ENCODE measurements at places on chromosomes 4 and X.

DNA sequence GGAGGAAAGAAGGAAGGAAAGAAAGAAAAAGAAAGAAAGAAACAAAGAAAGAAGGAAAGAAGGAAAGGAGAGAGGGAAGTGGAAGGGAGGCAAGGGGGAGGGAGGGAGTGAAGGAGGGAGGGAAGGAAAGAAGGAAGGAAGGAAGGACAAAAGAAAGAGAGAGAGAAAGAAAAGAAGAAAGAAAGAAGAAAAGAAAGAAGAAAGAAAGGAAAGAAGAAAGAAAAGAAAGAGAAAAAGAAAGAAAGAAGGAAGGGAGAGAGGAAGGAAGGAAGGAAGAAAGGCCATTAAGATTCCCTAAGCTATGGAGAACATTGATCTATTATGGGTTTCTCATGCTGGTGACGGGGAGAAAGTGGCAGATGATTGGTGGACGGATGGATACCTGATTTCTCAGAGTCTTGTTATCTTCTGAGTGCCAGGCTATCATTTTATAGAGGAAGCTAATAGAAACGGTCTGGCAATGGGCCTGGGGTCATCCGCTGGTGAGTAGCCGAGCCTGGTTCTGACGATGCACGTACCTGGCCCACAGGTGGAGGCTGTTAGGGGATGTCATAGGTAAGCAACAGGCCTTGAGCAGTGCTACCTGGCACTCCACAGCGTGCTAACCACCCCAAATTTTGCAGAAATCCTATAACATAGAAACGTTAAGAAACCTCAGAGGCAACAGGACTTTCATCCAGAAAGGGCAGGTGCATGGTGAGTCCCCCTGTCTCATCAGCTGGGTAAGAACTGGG is 142.9 kb downstream of the SHOX start:
- no peak for DNase-seq

DNA sequence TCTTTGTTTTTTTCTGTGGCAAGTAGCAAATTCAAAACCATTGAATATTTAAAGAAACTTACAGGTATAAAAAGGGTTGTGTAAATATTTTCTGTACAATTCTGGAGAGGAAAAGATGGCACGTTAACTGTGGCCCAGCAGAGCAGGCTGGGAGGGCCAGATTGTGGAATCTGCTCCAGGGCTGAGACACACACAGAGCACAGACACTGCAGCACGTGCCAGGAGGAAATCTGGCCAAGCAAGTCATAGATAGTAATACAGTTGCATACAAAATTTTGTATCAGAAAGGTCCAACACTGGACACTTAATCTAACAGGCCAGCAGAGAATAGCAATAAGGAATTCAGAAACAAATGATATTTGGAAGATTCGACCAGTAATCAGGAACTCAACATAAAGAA is 763.7 kb downstream of the PDHA2 start:
- DNase-seq = no peak

- DNase-seq = no peak
These were observed 188.0 kb downstream of the TSPAN5 start for GRCh38 chr4:98470366-98470765.

DNA sequence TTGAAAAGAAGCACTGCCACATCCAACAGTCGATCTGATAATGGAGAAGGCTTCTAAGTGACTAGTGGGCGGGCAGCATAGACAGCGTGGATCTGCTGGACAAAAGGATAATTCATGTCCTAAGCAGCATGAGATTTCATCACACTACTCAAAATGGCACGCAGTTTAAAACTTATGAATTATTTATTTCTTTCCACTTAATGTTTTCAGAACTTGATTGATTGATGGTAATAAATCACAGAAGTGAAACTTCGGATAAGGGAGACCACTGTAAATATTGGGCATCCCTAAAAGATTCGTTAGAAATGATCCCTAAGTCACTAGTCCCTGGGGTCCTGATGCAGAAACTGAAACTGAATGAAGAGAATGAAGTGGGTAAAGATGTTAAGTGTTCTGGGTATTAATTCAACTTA is 93.0 kb upstream of the ANK2 start:
- no peak for DNase-seq

- no peak for DNase-seq
These were observed 281.4 kb downstream of the PABPC4L start for GRCh38 chr4:133920236-133920635.

GRCh38 chr4:185625503-185625902 is 90.2 kb upstream of the PDLIM3 start:
- DNase-seq = no peak

GRCh38 chr4:155543126-155543765 is 123.4 kb upstream of the GUCY1A1 start:
- peak; percentile 12 for DNase-seq

DNA sequence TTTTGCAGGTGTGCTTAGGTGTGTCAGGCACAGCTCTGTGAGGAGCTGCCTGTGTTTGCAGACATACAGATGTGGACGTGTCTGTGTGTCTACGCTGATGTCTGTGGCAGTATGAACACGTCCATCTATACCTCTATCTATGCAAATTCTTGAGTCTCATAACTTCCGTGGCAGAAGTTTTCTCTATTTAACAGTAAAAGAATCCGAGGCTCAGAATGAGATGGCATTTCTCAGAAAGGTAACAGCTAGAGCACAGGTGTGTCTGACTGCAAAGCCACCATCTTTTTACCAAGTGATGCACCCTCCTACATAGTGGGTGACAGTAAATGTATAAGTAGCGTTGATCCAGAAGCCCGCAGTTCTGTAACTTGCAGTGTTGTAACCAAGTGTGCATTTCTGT is 39.9 kb upstream of the CYP4V2 start:
- DNase-seq = no peak

GRCh38 chrX:1207496-1208025 is 4.9 kb downstream of the CRLF2 start:
- DNase-seq = no peak

DNA sequence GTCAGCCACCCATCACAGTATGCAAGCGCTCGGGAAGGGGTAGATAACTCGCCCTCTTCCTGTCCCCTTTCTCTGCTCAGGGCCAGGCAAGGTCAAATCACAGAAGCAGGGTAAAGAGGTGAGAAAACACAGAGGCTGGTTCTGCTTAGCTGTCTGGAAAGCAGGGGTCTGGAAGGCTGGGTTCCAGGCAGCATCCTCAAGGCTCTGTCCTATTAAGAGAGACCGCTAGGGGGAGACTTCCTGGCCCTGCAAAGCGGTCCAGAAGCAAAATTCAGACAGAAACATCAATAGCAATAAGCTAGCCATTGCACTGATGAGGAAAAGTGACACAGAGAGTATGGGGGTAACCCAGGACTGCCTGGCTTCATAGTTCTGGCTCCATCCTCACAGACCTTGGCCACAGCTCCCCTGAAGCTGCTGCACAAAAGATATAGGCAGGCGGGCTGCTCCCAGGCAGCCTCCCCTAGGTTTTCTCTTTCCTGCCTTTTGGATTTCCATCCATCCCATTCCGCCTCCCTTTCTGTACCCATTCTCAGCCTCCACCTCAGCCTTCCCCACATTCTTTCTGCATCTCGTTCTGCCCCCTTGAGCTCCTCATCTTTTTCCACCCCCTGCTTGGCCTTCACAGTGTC is 308.5 kb downstream of the EVC2 start:
- no peak for DNase-seq

- DNase-seq = no peak
These were observed 250.3 kb upstream of the ARSJ start for GRCh38 chr4:114229706-114230105.

- DNase-seq = no peak
These were observed 126.9 kb downstream of the RNF150 start for GRCh38 chr4:141006242-141006802.

DNA sequence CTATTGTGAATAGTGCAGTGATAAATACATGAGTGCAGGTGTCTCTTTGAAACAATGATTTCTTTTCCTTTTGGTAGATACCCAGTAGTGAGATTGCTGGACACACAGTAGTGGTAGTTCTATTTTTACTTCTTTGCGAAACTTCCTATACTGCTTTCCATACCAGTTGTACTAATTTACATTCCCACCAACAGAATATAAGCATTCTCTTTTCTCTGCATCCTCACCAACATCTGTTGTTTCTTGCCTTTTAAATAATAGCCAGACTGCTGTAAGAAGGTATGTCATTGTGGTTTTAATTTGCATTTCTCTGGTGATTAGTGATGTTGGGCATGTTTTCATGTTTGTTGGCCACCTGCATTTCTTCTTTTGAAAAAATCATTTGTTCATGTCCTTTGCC is 105.9 kb downstream of the COL4A6 start:
- DNase-seq = no peak

DNA sequence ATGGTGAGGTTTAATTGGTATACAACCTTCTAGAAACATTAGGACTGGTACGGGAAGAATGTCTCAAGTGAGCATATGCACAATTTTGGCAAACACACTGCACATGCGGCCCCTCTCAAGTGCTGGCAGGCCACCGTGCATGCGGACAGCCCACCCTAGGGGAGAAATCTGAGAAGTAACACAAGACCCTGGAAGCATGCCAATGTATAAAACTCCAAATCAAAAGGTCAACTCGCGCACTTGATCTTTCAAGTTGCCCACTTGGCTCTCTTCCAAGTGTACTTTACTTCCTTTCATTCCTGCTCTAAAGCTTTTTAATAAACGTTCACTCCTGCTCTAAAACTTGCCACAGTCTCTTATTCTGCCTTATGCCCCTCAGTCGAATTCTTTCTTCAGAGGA is 488.3 kb downstream of the CFAP47 start:
- DNase-seq = no peak

GRCh38 chr4:139624441-139625092 is 41.1 kb upstream of the MGST2 start:
- DNase-seq = no peak

Data from urothelium cell line (cell line).